ENCODE measurements at places on chromosomes 7 and 10.

DNA sequence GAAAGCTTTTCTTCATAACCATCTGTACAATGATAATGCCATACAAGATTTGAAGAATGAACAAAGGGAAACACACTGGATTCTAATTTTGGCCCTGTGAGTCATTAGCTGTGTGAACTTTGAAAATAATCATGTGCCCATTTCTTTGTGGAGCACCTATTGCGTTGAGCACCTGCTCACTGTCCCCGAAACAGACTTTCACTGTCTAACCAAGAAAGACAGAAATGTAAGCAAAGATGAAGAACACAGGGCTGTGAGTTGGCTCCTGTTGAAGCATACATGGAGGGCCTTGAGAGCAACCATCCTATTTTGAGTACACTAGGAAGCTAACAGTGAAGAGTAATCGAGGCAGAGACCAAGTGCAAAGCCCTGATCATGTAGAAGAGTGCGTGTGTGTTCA is 118.4 kb upstream of the SLC25A13 start:
- no peak for DNase-seq

DNA sequence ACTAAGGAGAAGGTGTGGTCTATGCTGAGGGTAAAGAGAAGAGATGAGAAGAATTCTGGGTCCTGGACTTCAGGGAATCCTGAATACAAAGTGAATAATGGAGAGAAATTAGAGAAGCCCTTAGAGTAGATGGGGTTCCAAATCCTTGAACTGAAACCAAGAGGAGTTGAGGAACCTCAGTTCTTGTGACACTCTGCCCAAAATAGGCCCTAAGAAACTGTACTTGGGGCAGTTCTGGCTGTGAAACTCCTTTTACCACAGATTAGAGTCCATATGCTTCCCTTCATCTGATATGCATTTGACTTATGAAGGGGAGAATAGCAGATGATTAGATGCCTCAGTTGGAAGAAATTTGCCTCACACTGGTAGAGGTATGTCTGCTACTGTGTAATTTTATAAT is 19.0 kb downstream of the TES start:
- DNase-seq: no peak

GRCh38 chr10:97140049-97140846 is 45.5 kb downstream of the SLIT1 start:
- DNase-seq: no peak

GRCh38 chr7:44324481-44325200 is 753 bp downstream of the CAMK2B start:
- DNase-seq: no peak

GRCh38 chr10:117792214-117792613 is 249.7 kb downstream of the EMX2 start:
- DNase-seq: no peak

GRCh38 chr10:62498271-62498670 is 124.1 kb downstream of the ZNF365 start:
- no peak for DNase-seq

DNA sequence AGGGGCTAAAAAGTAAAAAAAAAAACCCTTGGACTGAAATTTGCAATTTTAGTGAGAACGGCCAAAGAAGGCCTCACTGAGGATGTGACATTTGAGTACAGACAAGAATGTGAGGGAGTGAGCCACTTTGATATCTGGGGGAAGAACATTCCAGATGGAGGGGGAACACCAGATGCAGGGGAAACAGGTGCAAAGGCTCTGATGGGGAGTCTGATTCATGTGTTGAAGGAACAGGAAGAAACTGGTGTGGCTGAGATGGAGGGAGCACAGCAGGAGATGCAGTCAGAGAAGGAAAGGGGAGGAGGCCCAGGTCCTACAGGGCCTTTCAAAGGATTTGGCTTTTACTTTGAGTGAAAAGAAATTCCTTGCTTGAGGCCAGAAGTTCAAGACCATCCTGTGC is 615.7 kb upstream of the NRP1 start:
- DNase-seq: no peak

GRCh38 chr7:125119559-125120115 is 190.0 kb upstream of the POT1 start:
- no peak for DNase-seq

GRCh38 chr7:99928994-99929729 is at the start of gene GJC3:
Gene GJC3 (minus strand): TSS chr7:99929620. CDS start chr7:99929620, 0 bp downstream.
- DNase-seq: no peak

DNA sequence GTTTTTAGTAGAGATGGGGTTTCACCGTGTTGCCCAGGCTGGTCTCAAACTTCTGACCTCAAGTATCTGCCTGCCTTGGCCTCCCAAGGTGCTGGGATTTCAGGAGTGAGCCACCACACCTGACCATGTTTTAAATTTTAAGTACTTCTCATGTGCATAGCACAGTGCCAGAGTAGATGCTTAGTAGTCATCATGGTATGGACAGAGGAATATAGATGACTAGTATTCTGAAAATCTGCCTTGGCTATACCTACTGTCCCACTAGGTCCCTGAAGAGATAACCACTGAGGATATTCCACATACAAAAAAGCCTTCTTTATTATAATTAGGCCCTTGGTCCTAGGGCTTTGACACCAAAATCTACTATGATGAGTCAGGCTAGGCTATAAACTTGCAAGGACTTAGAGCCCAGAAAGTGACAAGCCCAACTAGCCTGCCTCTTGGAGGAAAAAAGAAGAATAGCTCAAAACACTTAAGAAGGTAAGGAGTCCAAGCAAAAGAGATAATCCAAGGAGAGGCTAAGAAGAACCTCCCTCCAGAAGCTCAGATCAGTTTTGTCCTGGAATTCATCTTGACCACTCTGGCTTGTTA is 34.0 kb downstream of the LUC7L2 start:
- no peak for DNase-seq

GRCh38 chr10:4477664-4478063 is 348.3 kb upstream of the AKR1E2 start:
- no peak for DNase-seq

DNA sequence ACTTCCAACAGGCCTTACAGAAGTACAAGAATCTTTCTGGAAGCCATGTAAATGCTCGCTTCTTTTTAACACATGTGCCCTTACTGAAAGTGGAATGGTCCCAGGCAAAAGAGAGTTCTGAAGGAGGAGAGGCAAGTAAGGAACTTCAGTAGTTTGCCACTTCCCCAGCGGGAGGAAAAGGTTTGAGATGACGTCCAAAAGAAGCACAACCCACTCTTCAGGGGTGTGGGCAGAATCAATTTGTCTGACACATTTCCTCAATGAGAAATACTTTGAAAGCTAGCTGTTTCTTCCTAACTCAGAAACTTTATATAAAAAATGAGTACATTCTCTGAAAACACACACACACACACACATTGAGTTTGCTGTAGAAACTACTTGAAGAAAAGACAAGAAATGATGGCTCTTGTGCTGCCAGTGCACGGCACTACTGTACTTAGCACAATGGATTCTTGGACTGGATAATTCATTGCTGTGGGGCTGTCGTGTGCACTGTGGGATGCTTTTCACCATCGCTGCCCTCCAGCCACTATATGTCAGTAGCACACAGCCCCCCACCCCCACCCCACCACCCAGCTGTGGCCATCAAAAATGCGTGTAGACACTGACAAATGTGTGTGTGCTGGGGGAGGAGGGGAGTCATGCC is 183.0 kb downstream of the SRPK2 start:
- DNase-seq: no peak

GRCh38 chr10:23037152-23037551 is 58.2 kb upstream of the MSRB2 start:
- no peak for DNase-seq

GRCh38 chr7:117041007-117041406 is 87.7 kb downstream of the ST7 start:
- DNase-seq: no peak

GRCh38 chr7:8310876-8311275 is 48.9 kb upstream of the ICA1 start:
- DNase-seq: no peak

DNA sequence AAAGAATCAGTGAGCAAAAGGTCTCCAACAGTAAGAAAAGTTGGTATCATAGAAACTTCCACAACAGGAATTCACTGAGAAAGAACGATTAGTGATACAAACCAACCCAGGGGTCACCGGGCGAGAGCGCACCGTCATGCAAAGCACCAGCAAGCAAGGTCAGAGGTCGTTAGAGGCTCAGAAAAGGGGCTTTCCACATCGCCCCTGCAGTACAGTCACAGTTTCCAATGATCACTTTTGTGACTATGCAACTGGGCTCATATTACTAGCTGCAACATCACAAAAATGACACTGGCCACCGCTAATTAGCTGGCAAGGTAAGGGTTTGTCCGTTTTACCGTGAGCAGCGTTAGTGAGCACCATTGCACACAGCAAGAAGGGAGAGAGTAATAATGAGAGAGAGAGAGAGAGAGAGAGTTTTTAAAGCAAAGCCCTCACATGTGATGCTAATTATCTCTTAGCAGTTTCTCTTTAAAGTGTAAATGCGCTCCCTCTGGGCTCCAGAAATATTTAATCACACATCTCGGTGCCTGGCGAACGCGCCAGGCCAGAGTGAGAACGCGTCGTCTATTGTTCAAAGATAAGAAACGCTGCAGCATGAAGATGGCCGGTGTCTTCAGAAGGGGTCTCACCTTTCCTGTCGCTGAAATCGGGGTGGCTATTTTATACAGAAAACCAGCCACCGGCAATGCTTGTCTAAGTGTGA is 237.5 kb downstream of the DNAJB6 start:
- no peak for DNase-seq

GRCh38 chr10:93753621-93754250 is 4.0 kb upstream of the LGI1 start:
- DNase-seq: no peak

DNA sequence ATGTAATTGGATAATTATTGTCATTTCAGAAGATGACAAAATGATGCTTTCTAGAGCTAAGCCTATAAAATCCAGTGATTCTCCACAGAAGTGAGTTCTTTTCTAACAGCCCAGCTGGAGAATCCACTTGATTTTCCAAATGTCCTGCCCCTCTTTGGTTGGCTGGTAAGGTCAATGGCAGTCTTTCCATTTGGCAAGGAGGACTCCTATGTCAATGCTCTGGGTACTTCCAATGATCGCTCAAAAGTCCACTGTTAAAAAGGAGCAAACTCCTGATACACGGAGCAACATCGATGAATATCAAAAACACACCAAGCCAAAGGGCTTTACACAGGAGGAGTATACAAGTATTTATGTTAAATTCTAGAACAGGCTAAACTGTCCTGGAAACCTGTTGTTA is 57.8 kb downstream of the STK17A start:
- no peak for DNase-seq

GRCh38 chr10:76906256-76906655 is 731.4 kb downstream of the KCNMA1 start:
- no peak for DNase-seq

DNA sequence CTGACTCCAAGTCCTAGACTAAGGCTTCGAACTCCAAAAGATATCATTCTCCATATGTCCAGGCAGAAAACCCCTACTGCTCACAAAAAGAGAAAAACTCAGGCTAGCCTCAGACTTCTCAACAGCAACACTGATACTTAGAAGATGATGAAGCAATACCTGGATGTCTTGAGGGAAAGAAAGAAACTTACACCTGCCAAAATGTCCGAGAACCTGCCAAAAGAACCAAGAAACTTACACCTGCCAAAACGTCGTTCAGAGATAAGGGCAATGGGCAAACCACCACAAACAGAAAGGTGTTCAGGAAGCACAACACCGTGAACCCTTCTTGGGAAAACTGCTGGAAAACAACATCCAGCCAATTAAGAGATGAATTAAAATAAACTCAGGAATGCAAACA is 15.3 kb downstream of the ABLIM1 start:
- DNase-seq: no peak

DNA sequence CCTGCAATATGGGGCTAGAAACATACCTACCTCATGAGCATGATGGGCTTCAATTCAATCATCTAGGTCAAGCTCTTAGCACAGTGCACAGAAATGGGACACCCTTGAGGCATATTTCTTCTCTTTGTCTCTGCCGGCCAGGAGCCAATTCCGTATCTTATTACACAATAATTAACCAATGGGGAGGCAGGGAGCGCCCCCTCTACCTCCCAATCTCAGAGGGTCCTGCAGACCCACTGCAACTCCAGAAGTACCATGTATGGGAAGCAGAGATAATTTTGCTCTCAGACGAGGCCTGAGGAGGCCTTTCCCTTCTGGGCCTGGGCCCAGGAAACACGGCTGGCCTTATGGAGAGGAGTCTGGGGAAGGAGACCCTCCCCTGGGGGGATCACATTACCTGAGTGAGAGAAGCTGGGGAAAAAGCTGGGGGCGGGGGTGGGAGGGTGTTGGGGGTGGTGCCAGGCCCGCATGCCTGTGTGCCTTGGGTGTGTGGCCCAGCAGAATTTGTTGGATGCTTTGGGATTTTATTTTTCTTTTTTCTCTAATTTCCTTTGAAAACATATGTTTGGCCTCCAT is 155.5 kb downstream of the UBE2H start:
- no peak for DNase-seq

GRCh38 chr7:29319719-29320521 is 125.3 kb downstream of the CHN2 start:
- DNase-seq: no peak

GRCh38 chr10:117544004-117544701 is 1.6 kb downstream of the EMX2 start:
- DNase-seq: no peak

GRCh38 chr7:151592868-151593486 is 73.3 kb upstream of the RHEB start:
- DNase-seq: no peak

DNA sequence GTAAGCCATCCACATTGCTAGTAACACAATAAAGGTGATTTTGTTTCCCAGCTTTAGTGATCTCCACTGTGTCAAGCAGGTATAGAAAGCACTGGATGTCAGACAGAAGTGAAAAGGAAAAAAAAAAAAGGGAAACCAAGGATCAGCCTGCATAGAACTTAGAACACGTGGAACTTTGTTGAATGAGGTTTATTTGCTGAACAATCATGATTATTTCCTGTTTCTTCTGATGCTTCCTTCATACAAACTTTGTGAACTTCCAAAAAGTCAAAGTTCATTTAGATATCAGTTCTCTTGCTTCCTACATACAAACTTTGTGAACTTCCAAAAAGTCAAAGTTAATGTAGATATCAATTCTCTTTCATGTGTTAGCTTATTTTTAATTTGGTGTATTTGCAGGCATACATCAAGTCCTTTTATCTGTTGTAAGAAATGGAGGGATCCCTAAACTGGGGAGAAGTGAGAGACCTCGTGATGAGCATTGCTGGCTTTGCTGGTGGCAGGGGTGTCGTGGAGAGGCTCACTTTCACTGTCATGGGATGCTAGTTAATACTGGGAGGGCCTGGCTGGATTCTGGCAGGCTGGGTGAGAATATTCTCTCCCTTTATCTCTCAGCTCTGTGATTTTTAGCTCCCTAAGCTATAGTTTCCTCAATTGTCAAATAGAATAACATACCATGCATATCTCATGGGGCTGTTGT is 298.4 kb downstream of the INHBA start:
- DNase-seq: no peak

GRCh38 chr10:109047856-109048255 is 875.5 kb downstream of the XPNPEP1 start:
- DNase-seq: no peak

DNA sequence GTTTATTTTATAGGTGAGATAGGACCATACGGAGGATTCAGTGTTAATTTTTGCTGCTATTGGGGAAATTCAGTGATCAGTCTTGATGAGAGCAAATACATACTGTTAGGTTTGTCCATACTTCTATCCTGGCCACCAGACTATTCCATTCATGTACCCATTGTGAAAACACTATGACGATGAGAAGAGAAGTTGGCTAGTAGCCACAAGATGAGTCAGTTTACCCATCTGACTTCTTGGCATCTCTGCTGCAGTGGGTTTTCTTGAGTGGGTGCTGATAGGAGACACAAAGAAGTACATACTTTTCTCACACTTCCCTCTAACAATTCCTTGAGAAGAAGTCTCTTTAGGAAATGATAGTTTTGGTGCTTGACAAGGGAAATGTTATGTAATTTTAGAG is 133.1 kb downstream of the TFPI2 start:
- no peak for DNase-seq

GRCh38 chr7:18997477-18998150 is 119.8 kb downstream of the TWIST1 start:
- no peak for DNase-seq
